LoVo (cell line): ENCODE measurements at places on chromosomes 7 and 10.

DNA sequence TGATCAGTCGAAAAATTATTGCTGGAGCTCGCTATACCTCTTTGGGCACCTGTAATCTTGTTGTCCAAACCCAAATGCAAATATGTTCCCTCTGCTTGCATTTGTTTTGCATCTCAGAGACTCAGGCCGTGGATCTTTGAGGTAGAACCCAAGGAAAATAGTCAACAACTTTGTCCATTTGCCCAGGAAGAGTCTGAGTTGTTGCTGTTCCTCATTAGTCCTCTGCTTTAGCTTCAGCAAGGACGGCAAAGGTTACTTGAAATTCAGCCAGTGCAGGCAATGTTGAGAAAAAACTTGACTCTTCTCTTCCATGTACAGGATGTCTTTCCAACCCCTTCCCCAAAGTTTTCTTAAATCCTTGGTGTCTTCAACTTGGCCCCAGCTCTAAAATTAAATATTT is 45.8 kb downstream of the PDK4 start:
- DNase-seq, result no peak

GRCh38 chr7:77826300-77826699 is 27.7 kb downstream of the PHTF2 start:
- no peak for DNase-seq

GRCh38 chr10:5813341-5814109 is at the start of gene GDI2:
Gene GDI2, minus strand, starts transcription at chr10:5813434. Its CDS starts 176 bp downstream, at chr10:5813258.
- peak; percentile 97 for DNase-seq

- DNase-seq, result no peak
These were observed 112.7 kb downstream of the SNX10 start for GRCh38 chr7:26404189-26404996.

DNA sequence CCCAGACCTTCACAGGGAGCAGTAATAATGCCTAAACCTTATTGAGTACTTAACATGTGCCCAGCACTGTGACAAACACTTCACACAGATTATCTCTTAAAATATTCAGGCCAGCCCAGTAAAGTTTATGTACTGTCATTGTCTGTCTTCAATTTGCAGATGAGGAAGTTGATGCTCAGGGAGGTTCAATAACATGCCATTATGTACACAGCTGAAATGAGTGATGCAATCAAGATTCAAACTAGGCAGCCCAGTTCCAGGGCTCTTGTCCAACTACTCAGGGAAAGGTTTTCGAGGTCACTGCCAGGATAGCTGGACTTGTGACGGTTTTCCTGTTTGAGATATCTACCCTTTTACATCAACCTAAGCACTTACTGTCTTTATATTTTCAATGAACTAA is 56.1 kb downstream of the AUTS2 start:
- DNase-seq, result no peak

DNA sequence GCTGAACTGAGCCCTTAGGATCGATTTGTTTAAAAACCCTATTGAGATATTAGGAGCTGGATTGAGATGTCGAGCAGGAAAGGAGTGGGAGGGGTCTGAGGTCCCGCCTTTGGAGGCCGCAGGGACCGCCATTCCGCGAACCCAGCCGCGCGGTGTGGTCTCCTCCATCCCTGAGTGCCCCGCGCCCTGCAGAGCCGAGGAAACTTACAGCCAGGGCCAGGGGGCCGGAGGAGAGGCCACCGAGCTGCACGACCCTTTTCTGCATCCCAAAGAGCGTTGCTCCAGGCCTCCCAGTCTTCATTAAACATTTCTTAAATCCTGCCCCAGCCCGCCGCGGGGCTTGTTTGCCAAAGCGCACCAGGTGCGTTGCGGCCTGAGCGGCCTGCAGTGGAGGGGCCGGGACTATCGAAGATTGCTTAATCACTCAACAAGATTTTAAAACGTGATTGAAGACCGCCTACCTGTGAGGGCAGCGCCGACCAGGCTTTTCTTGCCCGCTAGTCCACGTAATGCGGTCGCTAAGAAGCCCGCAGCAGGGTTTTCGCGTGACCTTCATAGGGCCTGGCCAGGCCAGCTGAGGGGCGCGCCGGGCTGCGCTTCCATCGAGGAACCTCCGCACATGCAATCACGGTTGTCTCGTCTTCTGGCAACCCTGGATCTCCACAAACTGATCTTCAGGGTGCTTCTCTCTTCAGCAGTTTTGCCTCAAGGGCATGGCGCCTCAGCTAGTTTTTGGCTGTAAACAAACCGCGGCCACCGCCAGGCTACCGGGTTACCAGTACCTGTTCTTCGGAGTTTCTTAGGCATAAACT is 2.0 kb upstream of the CTBP2 start:
- DNase-seq, result no peak

GRCh38 chr7:148211740-148212151 is 378.8 kb upstream of the C7orf33 start:
- DNase-seq, result no peak

DNA sequence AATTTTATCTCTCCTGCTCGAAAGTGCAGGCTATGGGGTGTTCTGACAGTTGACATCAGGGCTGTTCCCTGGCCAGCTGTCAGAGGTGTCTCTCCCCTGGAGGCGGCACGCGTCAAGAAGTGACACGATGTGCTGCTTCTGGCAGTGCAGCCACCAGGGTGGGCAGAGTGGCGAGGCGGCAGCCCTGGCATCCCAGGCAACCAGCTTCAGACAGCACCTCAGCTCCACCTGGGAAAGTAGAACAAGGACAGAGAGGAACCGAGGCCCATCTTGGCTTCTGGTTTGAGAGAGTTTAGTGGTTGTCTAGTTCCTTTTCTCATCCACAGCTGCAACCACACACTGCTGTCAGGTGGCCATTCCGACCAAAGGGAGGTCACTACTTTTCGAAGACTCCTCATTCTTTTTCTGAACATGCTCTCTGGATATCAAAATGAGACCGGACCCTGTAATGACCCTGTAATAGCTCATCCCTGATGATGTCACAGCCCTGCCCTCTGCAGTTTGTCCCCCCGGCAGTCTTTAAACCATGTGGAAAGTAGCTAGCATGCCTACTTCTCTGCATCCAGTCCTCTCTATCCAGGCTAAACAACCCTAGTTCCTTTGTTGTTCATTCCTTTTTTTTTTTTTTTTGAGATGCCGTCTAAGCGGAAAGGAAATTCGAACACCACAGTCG is 381.0 kb upstream of the NRP1 start:
- no peak for DNase-seq

- no peak for DNase-seq
These were observed 30.1 kb downstream of the OSBPL3 start for GRCh38 chr7:24949884-24950283.

- DNase-seq, result peak; percentile 30
These were observed 498 bp downstream of the RHOBTB1 start for GRCh38 chr10:60943316-60944057.
